ENCODE measurements at places on chromosomes 5 and 9.
A peak's percentile ranks its signal among the peaks of the same experiment; 100 is the strongest.

DNA sequence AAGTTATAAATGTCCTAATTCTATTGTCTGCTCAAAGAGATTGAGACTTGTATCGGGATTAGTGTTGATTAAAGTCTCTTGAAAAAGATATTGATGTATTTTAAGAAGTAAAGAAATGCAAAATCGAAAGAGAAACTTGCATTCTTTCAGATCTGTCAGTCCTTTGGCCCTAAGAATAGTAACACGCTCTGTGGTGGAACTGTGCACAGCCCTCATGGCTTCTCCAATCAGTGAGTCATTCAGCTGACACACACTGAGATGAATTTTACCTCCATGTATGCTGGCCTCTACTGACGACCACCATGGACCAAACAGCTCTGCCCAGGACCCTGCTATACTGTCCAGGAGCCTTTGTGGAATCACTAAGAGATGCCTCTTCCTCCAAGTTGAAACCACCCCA lies 232.4 kb downstream of the ESM1 start:
- peak; percentile 71 for DNase-seq

- peak; percentile 78 for DNase-seq
Observed at GRCh38 chr5:157761690-157762621, 18.4 kb downstream of the LSM11 start.

DNA sequence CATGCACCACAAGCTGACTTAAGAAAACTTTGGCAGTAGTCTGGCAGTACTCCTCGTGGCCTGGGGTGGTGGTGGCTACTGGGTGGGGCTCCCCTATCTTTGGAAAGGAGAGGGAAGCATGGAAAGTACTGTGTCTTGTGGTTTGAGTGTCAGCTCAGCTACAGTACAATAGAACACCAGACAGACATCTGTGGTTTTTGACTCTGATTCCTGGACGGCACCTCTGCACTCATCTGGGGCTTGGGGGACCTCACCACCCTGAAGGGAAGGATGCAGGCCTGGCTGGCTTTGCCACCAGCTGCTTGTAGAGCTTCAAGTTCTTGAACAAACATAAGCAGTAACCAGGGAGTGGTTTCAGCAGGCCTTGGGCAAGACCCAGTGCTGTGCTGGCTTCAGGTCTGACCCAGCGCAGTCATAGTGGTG lies 40.6 kb downstream of the TNFSF8 start:
- no peak for DNase-seq

DNA sequence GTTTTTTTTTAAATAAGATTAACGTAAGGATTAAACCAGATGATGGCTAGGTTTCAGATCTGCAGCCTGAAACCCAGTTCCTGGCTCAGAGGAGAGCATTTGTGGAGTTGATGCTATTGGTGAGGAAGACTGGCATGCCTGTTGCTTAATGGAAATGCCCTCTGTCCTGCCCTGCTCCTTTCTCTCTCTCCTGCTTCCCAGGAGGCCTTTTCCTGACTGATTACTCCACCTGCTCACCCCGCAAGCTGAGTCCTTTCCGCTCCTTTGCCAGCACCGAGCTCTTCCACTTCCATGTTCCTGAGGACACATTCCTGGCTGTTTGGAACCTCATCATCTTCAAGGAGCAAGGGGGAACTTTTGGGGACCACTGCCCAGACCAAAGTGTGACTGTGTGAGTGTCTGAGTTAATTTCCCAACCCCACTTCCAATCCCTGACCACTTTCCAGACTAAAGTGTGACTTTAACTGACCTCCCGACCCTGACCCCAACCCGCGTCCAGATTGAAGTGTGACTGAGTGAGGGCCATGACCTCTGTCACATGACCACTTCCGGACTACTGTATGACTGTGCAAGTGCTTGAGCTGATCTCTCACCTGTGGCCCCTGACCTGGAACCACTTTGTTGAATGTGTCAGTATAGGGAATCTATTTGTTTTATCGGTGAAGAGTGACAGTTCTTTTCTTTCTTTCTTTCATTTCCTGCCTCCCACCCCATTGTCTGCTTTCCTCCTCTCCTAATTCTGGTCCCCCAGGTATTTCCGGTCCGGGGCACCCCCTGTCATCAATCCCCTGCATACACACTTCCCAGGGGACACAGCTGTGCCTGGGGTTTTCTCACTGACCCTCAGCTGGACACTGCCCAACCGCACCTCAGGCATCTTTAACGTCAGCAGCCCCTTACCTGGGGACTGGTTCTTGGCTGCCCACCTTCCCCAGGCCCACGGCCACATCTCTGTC lies 5.5 kb downstream of the TMEM8B start:
- DNase-seq: no peak

DNA sequence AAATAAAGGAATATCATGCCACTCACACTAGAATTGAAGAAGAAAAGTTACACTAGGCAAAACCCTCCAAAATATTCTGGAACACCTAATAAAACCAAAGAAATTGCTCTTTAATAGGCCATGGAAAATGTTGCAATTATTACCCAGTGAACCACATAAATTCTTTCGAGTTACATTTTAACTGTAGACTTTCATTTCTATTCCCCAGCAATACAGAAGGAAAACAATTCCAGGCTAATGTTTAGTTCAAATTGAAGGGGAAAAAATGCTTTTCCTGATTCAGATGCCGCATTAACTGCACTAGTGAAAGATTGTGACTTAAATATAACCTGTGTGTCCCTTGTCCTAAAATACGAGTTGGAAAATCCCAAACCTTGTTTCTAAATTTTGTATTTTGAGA lies 439.3 kb upstream of the ADAMTS16 start:
- no peak for DNase-seq

- no peak for DNase-seq
Observed at GRCh38 chr5:90135779-90136378, 273.7 kb downstream of the CETN3 start.

DNA sequence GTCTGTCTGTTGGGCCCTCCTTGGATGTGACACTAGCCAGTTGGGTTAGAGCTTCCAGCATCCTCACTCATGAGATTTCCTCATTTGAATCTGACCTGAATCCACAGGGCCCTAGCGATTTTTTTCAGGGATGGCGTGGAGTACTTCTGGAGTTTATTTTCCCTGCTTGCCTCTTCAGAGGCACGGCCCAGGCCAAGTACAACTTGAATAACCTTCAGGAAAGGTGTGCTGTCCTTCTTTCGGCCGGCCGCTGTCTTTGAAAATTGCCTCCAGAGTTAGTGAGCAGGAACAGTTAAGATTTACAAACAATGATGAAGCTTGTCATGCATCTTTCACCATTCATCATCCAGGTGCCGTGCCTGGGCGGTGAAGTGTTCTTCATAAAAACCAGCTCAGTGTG lies 49.5 kb upstream of the DMRT3 start:
- no peak for DNase-seq

- no peak for DNase-seq
Observed at GRCh38 chr5:865168-865521, 14.4 kb upstream of the ZDHHC11 start.

DNA sequence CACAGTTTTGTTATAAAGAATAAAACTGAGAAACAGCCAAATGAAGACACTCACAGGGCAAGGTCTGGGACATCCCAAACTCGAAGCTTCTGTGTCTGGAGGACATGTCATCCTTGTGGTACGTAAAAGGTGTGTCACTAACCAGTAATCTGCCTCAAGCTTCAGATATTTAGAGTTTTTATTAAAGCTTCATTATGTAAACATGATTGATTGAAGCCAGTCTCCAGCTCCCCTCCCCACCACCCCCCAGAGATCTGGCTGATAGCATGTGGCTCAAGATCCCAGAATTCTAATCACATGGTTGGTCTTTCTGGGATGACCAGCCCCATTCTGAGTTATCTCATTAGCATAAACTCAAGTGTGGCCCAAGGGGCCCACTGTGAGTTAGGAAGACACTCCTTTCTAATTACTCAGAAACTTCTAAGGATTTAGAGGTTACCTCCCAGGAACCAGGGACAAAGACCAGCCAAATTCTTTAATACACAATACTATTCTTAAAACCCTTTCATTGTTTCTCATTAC lies 31.4 kb upstream of the ERAP1 start:
- no peak for DNase-seq

DNA sequence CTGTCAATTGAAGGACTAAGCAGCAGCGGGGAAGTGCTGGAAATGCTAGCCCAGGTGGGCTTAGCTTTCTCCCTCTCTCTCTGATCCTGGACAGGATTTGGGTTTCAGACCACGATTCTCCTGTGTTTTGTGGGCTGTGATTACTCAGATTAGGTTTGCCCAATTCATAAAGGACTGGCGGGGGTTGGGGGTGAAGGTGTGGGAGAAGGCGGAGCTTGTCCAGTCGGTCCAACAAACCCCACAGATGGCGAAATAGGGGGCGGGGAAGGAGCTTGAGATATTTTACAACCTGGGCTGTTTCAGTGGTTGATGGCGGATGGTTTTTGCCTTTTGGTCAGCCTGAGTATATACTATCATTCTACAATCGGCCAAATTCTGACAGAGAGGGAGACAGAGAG lies 35.2 kb downstream of the PCDHAC2 start:
- no peak for DNase-seq

- DNase-seq: no peak
Observed at GRCh38 chr9:75168270-75169178, 80.2 kb downstream of the OSTF1 start.

GRCh38 chr5:56479696-56480077 lies 246.6 kb upstream of the ANKRD55 start:
- no peak for DNase-seq

DNA sequence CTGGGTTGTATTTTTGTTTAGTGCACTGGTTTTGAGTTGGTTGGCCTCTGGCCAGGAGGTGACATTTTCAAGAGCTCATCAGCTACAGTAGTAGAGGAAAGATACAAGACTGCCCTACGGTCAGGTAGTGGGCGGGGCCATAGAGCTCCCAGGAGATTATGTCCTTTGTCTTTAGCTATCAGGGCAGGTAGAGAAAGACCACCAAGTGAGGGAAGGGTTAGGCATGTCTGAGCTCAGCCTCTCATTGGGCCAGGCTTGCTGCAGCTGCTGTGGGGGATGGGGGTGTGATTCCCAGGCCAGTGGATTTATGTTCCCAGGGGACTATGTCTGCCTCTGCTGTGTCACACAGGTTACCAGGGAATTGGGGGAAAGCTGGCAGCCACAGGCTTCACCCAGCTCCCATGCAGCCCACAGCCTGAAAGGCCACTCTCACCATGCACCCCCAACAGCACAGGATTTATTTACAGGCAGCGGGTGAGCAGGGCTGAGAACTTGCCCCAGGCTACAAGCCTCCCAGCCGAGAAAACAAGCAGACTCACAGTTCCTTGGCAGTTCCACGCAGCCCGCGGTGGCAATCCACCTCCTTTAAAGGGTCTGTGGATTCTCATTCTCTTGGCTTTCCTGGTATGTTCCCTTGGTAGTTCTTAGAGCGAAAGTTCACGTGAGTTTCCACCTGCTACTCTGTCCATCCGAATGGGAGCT lies 37.5 kb upstream of the BOD1 start:
- no peak for DNase-seq
